ENCODE measurements at places on chromosomes 1 and 21.

DNA sequence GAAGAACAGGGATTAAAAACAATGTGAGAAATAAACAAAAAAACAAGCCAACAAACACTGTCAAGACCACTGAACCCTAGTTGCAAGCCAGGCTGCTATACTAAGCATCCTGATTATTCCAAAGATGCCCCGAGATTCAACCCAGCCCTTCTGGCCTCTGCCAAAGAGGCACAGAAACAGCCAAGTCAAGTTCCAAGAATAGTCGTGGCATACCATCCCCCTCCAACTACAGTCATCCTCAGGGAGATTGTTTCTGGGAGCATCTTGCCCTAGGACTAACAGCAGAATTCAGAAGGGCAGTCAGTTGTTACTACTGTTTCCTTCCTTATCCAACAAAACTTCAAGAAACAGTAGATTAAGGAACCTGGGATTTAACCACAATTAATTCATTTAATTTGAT, 52.3 kb downstream of the ABL2 start:
- DNase-seq = no peak

DNA sequence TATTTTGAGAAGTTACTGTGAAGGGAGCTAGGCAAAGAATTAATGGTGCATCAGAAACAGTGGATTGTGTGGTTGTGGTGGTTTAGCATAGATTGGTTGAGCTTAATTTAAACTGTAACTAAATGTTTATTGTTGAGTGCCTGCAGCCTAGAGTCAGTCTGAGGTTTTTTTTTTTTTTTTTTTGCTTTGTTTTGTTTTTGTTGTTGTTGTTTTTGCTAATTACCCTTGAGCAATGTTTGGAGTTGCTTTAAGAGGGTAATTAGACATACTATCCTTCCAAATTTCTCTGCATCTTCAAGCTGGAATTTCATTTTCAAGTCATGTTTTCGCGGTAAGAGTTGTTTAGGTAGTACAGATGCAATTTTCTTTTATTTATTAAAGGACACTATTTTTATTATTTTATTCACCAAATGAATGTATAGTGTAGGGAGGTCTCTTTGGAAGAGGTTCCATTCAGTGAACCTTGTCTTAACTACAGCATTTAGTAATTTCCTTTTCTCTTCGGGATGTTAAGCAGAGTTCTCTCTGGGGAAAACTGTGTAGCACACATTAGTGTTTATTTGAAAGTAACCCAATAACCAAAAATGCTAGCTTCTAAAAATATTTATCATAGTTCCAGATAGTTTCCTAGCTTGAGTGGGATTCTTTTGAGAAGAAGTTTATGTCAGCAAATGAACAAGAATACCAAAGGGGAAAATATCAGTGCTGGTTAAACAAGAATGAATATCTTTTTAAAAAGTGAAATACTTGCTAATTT, 82.3 kb downstream of the CLIC4 start:
- DNase-seq = no peak

- DNase-seq = no peak
Measured at GRCh38 chr21:33055991-33056390, 13.9 kb upstream of the OLIG1 start.

DNA sequence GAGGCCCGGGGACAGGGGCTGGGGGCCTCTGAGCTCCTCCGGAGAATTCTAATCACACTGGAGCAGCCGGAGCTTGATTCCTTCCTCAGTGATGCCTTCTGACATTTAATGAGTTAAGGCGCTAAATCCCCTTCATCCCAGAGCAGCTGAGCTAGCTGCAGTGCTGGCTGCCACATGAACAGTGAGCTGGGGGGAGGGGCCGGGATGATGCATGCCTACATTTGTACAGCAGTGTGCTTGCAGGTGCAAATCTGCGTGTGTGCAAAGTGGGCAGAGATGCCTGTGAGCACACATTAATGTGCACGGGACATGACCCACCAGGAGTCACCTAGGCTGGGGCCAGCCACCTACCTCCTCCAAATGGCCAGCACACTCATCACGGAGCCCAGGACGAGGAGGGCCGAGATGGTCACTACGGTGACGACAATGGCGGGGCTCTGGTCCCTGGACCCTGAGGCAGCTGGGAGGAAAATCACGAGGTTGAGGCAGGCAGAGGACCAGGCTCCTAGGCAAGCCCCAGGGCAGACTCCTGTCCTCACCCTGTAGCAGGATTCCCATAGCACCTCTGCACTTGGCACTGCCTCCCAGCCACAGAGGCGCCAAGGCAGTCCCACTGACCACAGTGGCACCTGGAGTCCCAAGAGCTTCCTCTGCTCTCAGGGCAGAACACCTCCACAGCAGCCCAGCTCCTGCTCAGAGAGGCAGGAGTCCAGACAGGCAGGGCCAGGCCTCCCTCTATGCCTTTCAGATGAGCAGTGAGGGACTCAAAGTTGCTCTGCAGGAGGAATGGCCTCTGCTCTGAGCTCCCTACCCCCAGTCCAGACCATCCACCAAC, 34.7 kb downstream of the CDCA8 start:
- no peak for DNase-seq

GRCh38 chr1:91511386-91511785, 10.7 kb downstream of the CDC7 start:
- DNase-seq = no peak

- no peak for DNase-seq
Measured at GRCh38 chr1:207868251-207868773, 42.6 kb downstream of the CD34 start.

GRCh38 chr1:233240371-233240770, 55.2 kb downstream of the PCNX2 start:
- DNase-seq = no peak

DNA sequence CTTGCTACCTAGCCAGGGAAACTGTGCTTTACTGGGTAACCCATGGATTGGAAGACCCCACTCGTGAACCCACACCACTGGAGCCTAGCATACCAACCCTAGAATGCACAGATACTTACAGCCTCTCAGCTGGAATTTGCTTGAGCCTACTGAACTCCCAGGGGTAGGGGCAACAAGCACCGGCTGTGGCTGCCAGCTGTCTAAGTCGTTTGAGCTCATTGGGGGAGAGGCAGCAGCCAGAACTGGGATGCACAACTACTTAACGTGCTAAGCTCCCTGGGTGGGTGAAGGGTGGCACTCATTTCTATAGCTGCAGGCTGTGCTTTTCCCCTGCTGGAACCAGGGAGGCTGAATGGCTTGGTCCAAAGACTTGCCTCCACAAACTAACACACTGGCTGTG, 212.4 kb downstream of the ZNF648 start:
- no peak for DNase-seq

DNA sequence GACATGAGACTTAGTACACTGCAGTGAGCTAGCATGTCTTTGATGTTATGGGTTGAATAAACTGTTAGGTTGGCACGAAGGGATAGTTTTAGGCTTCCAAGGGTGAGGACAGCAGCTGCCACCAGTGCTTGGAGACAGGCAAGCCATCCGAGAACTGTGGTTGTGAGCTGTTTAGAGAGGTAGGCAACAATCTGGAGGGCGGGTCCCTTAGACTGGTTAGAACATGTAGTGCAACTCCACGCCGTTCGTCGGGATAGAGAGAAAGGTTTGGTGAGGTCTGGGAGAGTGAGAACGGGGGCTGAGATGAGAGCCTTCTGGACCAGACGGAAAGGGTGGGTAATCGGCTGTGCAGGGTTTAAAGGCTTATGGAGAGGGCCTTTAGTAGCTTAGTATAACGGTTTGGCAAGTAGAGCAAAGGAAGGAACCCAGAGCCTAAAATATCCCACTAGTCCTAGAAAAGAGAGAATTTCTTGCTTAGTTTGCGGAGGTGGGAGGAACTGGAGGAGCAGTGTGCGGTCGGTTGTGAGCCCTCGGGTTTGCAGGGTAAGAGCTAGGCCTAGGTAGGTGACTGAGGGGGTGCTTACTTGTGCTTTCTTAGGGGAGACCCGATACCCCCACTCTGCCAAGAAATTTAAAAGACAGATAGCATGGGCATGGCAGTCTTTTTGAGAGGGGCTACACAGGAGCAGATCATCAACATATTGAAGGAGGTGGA, 72.8 kb downstream of the CNST start:
- no peak for DNase-seq

GRCh38 chr21:17612023-17612564, 607 bp downstream of the BTG3 start:
- DNase-seq = no peak

DNA sequence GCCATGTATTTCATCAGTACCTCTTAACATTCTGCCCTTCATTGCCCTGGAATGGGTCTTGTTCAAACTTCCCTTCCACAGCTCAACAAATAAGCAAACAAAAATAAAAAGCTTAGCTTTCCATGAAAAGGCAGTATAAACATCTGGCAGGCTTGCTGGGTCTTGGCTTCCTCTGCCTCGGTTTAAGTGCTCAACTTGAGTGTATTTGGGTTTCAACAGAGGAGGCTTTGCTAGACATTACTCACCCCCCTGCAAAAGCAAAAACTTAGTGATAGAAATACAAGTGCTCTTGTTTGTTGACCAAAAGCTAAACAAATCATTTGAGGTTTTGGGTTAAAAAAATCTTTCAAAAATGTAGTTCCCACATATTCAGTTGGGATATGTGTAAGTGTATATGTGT, 518.5 kb downstream of the PLPP3 start:
- no peak for DNase-seq

DNA sequence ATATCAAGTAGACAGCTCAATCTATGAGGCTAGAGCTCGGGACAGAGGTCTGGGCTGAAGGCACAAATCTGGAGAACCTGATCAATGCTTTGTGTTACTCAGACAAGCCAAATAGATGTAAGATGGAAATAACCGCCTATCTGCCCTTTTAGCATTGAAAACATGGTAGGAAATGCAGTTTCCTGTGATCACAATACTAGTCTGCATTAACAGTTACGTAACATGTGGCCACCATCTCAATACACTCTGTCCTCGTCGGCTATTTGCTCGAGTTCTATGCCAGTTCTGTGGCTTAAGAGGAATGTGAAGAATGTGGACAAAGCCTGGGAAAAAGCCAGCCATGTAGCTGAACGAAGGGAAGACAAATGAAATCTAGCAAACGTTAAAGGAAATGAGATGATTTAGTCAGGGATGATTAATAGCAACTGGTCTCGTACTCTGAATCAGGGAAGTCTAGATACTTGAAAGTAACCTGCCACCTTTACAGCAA, 73.3 kb downstream of the HSF2BP start:
- DNase-seq = no peak

DNA sequence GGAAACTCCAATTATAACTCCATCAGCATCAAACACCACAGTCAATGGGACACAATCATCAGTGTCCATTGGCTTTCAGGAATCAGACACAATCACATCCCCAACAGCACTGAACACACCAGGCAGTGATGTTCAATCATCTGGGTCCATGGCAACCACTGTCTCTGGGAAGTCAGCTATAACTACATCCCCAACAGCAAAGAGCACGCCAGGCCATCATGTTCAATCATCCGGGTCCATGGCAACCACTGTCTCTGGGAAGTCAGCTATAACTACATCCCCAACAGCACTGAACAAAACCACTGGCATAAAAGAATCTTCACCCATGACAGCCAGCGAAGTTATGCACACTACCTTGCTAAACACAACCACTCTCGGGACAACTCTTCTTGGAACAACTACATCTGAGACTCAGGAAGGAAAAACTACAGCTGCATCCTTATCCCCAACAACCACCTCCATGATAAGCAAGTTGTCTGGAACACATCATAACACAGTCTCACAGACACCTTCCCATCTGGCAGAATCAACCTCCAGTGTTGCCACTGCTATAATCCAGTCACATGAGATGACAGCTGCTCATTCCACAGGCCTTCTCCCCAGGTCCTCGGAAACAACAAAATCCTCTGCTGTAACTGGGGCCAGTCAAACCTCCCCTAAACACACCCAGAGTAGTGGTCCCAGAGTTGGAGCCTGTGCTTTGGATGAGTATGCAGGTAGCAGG, 19.9 kb downstream of the CATSPER4 start:
- no peak for DNase-seq

GRCh38 chr1:159122005-159122621, 45.5 kb upstream of the AIM2 start:
- DNase-seq = no peak

- DNase-seq = no peak
Measured at GRCh38 chr1:225225681-225226080, 202.2 kb downstream of the LBR start.

DNA sequence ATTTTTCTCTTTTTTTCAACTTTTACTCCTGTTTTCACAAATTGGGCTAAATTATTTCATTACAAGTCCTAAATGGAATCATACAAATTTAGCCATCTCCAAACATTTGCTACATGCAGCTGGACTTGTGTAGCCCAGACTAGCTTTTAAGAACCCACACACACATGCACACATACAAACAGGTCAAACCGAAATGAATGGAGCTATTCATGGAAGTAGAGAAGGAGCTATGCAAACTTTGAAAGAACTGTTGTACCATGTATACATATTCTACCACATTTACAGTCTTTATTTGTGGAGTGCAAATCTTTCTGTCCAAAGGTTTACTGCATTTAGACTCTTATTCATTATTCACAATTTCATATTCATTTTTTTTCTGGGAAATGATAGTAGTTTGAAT, 189.1 kb upstream of the RNPC3 start:
- no peak for DNase-seq

- DNase-seq = no peak
Measured at GRCh38 chr1:109570414-109570813, 22.0 kb downstream of the GNAI3 start.

DNA sequence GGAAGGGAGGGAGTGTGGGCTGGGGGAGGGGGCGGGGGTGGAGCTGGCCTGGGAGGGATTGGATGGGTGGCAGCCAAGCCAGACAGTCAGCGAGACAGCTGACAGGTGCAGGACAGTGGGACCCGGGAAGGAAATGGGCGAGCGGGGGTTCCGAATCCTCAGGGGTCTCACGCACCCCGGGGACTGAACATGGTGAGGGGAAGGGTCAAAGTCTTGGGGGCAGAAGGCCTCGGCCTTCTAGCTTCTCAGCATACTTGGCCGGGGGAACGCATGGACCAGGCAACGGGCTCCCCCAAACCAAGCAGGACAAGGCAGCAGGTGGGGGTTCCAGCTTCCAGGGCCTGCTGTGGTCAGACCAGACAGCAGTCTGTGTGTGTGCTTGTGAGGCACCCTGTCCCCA, 23.1 kb downstream of the CASZ1 start:
- no peak for DNase-seq

- DNase-seq = no peak
Measured at GRCh38 chr1:225460021-225460736, 32.3 kb upstream of the LBR start.

DNA sequence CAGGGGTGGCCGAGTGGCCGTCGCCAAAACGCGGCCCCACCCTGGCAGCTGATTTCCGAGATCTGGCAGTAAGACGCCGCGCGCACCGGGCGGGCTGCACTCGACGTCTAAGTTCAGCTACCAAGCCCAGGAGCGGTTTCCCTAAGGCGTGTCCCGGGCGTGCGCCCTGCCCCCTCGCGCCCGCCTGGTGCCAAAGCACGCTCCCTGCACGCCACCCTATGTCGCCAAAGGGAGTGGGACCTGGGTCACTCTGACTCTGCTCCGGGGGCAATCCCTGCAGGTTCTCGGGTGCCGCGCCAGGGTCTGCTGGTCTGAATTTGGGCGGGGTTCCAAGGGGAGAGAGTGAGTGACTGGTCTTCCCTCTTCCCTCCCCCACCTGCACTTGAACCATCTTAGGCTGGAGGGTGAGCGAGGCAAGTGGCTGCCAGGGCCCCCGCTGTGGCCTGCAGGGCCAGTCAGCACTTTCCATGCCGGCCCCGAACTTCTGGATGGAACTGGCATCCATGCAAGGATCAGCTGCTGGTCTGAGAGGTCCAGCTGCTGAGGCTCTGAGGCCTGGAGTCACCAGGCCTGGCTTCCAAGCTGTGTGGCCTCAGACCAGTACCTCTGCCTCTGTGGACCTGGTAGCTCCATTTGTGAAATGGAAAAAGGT, at the start of gene LRRC38:
Gene LRRC38 (minus strand): TSS at position 109 of the 652 bp plus-strand sequence. CDS start 410 bp downstream, outside the sequence.
- no peak for DNase-seq

GRCh38 chr1:195173753-195174152, 1434.5 kb downstream of the KCNT2 start:
- DNase-seq = no peak

All from stimulated activated CD4-positive, alpha-beta T cell treated with anti-CD3 and anti-CD28 coated beads, TNF-alpha, amount 100 ng/mL, for 4 hours (primary cell).